Kidney capillary endothelial cell (primary cell): ENCODE measurements at places on chromosomes 4 and X.

DNA sequence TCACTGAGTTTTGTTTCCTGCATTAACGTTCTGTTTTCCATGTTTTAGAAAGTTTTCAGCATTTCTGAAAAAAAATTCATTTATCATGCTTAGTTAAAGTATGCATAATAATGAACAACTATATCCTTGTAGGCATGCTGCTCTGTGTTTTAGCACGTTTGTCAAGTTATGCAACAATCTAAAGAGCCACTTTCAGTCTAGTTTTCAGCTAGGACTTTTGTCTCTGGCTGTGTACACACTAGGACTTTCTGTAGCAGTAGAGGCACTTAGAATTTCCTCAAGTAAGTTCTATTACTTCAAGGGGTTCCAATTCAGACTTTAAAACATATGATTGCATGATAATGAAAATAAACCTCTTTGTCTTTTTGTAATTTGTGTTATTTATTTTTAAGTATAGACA is 12.4 kb downstream of the DCAF8L1 start:
- DNase-seq, result no peak

- no peak for DNase-seq
Observed at GRCh38 chr4:32633421-32633820, 1913.3 kb downstream of the PCDH7 start.

GRCh38 chrX:21968333-21968732 is 27.8 kb downstream of the SMS start:
- no peak for DNase-seq

GRCh38 chr4:84484236-84484635 is 14.9 kb downstream of the NKX6-1 start:
- no peak for DNase-seq

- DNase-seq, result no peak
Observed at GRCh38 chr4:39655211-39655610, 16.5 kb upstream of the SMIM14 start.

DNA sequence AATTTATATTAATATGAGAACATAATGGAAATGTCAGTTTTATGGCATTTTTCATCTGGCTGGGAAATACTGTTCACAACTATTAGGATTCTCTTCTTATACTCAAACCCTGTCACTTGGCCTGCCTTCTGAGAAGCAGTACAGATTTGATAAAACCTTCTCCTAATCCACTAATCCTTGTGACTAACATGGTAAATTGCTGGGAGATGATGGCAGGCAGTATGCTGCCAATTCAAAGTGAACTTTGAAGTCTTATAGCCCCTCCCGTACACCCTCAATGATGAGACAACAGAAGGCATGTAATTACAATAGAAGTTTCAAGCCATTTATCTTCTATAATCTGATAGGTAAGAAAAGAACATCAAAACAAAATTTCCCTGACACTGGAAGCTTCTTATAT is 36.9 kb downstream of the PAQR3 start:
- no peak for DNase-seq
